Kidney epithelial cell (primary cell): ENCODE measurements at places on chromosomes 6 and 20.

DNA sequence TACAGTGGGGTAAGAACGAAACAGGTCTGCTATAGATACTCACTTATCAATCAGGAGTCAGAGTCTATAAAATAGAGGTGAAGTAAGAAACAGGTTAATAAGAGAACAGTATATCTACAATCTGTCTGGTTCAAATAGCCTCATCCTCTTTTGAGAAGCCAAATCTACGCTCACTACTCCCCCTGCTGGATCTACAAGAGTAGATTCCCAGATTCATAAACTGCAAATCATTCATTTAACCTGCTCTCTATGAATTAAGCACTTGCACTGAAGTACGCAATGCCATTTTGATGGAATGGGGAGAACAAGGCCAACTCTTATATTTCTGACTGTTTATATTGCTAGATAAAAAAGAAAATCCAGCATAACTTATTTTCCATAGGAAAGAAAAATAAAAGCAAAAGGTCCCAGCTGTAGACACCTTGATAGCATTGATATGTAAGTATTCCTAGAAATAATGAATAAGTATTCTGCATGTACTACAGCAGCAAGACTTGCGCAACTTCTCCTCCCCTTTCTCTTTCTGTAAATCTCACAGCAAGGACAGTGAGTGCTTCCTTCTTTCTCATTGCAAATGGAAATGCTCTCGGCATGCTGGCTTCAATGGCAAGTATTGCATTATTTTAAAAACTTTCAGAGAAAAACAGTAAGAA, 92.3 kb downstream of the RFX6 start:
- DNase-seq, result no peak

GRCh38 chr20:17624070-17624469, 54.2 kb downstream of the DSTN start:
- DNase-seq, result no peak

DNA sequence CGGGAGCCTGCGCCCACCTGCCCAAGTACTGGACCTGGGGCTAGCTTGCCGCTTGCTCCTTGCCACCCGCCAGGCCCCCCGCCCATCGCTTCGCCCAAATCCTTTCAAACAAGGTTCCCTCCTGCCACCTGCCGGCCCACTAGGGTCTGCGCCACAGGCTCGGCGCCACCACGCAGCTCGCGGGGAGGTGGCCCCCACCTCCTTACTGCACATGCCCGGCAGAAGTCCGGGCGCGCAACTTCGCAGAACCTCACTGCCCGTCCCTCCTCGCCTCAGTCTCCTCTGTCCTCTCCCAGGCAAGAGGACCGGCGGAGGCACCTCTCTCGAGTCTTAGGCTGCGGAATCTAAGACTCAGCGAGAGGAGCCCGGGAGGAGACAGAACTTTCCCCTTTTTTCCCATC, 11.2 kb downstream of the GNAS-AS1 start:
- DNase-seq, result no peak

DNA sequence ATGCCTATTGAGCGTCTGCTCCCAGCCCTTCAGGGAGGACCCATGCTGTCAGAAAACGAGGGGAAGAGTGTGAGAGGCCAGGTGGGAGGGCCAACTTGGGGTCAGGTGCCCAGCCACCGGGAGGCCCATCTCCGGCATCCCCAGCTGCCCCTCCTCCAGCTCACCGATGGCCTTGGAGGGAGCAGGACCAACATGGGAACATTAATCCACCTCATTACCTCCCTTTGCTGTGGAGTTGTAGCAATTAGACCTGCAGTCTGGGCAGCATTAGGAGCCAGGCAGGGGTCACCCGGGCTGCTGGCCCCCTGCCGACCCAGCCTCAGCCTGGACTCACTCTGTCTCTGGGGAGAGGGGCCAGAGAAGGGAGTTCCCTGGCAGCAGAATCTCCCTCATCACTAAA, 25.1 kb downstream of the DLGAP4 start:
- no peak for DNase-seq

DNA sequence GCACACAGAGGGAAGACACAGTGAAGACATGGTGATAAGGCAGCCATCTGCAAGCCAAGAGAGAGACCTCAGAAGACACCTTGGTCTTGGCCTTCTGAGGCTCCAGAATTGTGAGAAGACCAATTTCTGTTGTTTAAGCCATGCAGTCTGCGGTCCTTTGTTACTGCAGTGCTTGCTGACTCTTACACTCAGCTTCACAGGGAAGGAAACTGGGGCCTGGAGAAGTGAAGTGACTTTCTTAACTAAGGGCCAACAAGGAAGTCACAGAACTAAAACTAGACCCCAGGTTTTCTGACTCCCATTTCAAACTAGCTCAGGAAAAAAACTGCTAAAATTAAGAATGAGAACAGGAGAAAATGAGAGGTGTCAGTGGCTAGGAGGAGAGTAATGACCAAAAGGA, 74.3 kb downstream of the TNFRSF21 start:
- no peak for DNase-seq

DNA sequence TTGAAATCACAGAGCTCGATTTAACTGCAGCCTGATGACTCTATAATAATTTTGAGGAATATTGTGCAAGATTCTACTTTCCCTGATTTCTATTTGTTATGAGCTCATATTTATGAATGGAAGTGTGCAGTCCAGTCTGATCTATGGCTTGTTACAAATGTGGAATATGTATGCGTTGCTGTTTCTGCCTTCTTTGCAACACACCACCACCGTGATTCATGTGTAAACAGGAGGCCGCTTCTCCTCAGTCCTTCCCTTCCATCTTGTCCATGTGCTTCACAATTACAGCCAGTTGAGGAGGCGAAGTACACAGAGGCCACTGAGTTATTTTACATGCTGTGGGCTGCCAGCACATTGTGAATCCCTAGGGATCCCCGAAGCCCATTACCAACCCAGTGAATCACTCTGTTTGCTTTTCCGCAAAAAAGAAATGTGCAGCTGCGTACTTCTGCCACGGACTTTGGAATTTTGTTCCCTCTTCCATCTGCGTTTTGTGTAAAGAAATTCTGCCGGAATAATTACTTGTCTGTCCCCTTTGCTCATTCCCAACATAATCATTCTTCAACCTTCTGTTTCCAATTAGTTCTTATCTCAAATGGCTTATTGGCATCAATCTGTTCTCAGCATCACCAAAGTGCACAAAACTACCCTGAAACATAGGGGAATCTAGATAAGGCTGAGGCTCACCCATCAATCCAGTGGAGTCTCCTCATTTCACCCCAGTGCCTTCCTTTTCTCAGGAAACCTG, 551.6 kb upstream of the CITED2 start:
- no peak for DNase-seq

- no peak for DNase-seq
These were observed 192.3 kb downstream of the DLL1 start for GRCh38 chr6:170098428-170099170.

GRCh38 chr6:132733814-132734213, 20.0 kb upstream of the VNN1 start:
- no peak for DNase-seq

DNA sequence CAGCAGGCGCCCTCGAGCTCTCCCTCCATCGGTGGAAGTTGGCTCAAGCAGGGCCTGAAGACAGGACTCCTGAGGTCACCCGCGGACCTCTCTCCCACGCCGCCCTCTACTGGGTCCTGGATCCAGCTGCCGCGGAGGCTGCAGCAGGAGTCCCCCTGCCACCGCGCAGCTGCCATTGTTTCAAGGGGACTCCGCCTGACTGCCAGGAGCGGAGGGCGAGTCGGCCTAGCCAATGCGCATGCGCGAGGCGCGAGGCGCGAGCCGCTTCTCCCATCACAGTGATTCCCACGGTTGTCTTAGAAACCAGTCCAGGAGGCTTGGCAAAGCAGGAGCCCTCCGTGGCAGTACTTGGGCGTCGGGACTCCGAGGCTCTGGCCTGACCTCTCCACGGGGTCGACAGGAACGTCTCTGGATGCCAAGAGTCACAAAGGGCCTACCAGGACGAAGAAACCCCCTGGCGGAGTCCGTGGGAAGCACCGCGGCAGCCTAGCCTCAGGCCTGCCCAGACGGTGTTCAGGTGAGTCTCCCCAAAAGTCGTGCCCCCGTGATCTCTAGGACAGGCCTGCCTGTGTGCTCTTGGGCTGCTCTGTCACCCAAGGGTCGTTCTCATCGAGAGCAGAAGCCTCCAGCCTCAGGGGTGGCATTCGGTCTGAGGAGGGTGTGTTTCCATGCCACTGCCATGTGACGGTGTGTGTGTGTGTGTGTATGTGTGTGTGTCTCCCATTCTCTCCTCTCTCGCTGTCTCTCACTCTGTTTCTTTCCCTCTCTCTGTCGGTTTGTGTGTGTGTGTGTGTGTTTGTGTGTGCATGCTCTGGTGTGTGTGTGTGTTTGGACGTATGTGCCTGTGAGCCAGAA, 290.6 kb upstream of the ZNF337 start:
- DNase-seq, result no peak

- no peak for DNase-seq
These were observed 191.3 kb upstream of the PROKR2 start for GRCh38 chr20:5508044-5508443.

DNA sequence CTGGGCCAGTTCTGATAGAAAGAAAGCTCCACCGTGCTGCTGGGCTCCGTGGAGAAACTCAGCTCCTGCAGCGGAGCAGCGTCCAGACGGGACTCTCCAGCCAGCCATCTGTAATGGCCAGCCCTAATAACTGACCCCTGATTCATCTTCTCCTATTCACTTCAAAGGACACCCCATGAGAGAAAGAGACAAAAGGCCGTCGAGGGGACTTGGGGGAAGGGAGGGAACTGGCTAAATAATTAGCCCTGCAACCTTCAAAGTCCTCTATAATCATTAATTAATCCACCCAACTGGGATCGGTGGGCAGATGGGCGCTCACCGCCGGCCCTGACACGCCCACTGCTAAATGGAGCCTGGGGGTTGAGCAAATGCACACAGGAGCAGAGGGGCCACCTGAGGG, 512.4 kb downstream of the CD83 start:
- DNase-seq, result no peak

DNA sequence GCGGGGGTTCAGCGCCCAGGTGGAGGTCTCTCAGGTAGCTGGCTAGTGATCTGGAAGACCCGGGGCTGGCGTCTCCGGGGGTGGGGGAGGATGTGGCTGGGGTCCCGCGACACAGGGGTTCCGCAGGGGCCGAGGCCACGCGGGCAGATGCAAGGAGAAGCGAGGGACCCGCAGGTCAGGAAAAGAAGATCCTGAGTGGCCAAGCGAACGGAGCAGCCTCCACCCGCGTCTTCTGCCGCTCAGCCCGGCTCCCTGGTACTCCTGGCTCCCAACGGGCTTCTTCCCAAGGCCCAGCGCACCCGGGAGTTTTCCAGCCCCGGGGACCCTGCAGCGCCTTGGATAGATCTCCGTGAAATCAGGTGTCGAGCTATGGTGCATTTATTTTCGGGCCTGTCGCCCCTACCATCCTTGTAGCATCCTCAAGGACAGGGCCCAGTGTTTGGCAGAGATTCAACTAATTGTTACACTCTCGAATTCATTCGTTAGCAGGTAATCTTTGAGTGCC, 682 bp upstream of the CHD6 start:
- no peak for DNase-seq

GRCh38 chr6:75633045-75633444, 31.4 kb downstream of the SENP6 start:
- no peak for DNase-seq

GRCh38 chr6:113998811-113999210, 27.9 kb upstream of the HDAC2 start:
- no peak for DNase-seq

DNA sequence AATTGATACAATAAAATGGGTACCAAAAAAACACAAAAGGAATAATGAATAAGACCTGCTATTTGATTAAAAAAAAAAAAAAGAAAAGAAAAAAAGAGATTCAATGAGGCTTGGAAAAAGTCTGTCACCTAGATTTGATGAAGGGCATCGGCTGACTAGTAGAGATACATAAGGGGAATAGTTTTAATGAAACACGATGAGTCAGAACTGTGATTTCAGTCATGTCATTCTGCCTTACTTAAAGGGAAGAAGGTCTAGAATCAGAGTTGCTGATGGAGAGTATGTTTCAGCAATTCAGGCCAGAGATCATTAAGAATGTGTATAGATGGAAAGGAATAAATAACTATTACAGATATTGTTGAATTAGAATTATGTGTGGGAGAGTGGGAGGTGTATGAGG, 565.9 kb upstream of the RNF217 start:
- DNase-seq, result no peak

DNA sequence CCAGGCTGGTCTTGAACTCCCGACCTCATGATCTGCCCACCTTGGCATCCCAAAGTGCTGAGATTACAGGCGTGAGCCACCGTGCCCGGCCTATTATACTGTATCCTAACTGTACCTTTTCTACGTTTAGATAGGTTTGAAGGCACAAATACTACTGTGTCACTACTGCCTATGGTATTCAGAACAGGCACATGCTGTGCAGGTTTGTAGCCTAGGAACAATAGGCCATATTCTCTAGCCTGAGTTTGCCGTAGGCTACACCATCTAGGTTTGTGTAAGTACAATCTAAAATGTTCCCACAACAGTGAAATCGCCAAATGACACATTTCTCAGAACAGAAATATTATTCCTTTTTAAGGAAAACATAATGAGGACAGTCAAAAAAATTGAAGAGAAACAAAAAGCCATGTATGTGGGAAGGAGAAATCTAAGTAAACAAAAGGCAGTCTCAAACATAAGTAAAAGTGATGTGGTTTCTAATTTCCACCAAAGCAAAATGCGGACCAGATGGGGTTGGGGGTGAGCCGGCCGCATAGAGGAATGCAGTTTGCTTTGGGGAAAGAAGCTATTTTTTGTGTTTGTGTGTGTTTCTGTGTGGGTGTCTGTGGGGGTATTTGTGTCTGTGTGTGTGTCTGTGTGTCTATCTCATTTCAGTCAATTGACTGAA, 192.6 kb upstream of the SALL4 start:
- no peak for DNase-seq
